ENCODE measurements at places on chromosomes 3 and 15. TPM values are rescaled to one million over a fixed set of nuclear protein-coding genes. Genes with fewer than 3 reads are reported as not detected.
A peak's percentile ranks its signal among the peaks of the same experiment; 100 is the strongest.

DNA sequence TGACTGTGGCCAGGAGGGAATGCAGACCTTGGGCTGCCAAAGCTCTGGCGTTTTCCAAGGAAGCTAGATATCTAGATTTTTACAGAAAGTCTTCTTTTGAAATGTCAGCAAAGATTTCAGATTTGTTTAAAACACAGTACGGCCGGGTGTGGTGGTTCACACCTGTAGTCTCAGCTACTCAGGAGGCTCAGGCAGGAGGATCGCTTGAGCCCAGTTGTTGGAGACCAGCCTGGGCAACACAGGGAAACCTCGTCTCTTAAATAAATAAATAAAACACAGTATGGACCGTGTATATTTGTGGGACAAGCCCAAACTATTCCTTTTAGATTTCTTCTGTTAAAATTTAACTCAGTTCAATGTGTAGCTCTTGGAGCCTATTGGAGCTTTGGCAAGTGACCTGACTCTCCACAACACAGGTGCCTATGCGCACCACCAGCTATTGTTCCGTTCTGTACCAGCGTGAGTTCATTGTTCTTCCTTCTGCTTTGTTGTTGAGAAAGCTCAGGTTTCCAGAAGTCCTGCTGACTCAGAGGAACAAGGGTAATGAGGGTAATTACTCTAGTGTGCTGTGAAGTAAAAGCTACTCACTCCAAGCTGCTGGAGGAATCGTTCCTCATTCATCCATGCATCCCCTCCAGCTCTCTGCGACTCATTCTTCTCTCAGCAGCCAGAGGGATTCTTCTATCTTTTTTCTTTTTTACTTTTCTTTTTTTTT is 73.1 kb upstream of the SLC6A6 start:
- peak; percentile 60 for DNase-seq

The EPHB3 gene
- total RNA-seq, result 4.2 TPM

DNA sequence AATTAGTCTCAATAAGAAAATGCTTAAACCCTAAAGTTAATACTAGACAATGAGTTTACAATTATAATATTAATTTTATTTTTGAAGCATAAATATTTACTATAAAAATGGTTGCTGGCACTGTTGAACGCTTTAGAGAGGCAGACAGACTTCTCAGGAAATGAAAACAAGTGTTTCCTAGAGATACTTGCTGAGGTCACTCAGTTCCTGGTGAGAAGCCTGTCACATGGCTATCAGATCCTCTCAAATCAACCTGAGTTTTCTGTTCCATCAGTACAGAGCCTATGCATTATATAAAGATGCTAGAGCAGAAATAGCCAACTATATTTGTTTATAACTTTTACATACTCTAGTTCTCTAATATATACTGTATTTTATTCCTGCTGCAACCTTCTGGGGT is 109.2 kb downstream of the MYO5A start:
- DNase-seq, result no peak

DNA sequence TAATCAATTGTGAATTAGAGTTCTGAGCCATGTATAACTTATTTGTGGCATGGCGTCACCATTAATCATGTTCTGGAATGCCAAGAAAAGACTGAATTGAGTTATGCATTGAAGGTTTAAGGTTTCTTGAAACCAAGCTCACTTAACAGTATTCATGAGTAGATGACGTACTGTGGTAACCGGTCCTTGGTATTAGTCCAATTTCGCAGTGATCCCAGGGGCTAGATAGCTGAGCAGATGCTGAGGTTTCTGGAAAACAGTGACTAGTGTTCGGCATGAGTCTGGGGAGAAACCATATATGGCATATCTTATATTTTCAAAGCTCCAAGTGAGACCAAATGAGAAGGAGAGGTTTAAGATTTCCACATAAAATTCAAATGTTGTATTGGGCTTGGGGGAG is 218.3 kb upstream of the LYSMD4 start:
- peak; percentile 52 for DNase-seq

GRCh38 chr3:120468635-120469295 is 18.0 kb upstream of the FSTL1 start:
- no peak for DNase-seq

The LRRC2 gene
- total RNA-seq, result 0.86 TPM

- DNase-seq, result peak; percentile 36
These were observed 4.9 kb upstream of the CHSY1 start for GRCh38 chr15:101256757-101257156.

The LRRC31 gene
- total RNA-seq, result not detected

GRCh38 chr3:126314305-126314789 is 42.9 kb downstream of the KLF15 start:
- DNase-seq, result no peak

The ESYT3 gene
- 1.0 TPM for total RNA-seq

DNA sequence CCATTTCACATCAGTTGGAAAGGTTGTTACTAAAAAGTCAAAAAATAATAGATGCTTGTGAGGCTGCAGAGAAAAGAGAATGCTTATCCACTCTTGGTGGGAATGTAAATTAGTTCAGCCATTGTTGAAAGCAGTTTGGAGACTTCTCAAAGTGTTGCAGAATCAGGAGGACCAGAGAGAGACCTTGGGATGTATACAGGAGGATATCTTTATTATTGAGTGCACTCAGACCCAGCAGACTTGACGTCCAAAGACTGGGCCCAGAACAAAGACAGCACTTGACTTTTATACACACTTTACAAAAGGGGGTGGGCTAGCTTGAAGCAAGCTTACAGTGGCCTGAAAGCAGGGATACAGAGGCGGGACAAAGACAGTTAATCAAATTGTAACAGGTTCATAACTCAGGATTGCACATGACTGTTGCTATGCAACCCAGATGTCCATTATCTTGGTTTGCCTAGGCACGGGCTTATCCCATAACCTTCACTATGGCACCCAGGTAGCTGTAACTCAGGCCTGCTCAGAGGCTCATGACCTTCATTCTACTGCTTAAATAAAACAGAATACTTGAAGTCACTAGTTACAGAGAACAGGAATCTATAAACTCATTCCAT is 127.7 kb downstream of the SPATA16 start:
- no peak for DNase-seq

- DNase-seq, result no peak
These were observed 43.9 kb downstream of the TLE3 start for GRCh38 chr15:70053716-70054229.

- DNase-seq, result peak; percentile 82
These were observed 65.5 kb downstream of the GALK2 start for GRCh38 chr15:49235446-49236124.

DNA sequence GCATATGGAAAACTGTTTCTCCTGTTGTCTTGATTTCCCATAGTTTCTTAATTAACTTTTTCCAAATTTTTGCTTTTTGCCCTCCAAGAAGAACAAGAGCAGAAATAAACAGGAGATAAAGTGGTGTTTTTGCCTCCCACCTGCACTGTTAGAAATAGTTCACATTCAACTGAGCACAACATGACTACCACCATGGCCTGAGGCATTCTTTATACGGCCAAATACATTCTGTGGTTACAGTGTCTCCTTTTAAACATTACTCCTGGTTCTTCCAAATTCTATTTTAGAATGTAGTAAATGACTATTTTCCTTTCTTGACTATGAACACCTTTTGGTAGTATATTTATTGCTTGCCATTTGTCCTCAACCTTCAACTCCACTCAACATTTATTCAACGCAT is 98.5 kb downstream of the LARS2 start:
- no peak for DNase-seq

DNA sequence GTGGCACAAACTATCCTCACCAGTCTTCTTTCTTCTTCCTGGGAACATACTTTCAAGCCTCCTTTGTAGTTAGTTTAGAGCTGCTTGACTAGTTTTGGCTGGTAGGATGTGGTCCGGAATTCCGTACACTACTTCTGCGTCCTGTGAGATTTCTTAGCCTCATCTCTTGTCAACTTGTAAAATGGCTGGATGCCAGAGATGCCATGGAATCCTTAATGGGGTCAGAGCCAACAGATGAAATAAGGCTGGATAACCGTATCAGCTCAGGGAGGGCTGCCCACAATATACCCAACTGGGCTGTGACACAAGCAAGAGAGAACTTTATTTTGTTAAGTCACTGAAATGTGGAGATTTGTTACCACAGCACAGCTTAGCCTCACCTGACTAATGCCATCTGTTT is 466.9 kb upstream of the MDFIC2 start:
- no peak for DNase-seq

- DNase-seq, result peak; percentile 13
These were observed 33.8 kb upstream of the ACP3 start for GRCh38 chr3:132283440-132283839.

All from LHCN-M2 (cell line).